ENCODE measurements at places on chromosomes 1 and 21. TPM values are rescaled to one million over a fixed set of nuclear protein-coding genes. Genes with fewer than 3 reads are reported as not detected.

Gene CR1
- 6.7 TPM for total RNA-seq

Gene SH3BGR
- total RNA-seq, result 15.8 TPM

Gene RGSL1
- not detected for total RNA-seq

- DNase-seq, result no peak
Observed at GRCh38 chr1:105359457-105359856, 1609.8 kb downstream of the AMY1C start.

DNA sequence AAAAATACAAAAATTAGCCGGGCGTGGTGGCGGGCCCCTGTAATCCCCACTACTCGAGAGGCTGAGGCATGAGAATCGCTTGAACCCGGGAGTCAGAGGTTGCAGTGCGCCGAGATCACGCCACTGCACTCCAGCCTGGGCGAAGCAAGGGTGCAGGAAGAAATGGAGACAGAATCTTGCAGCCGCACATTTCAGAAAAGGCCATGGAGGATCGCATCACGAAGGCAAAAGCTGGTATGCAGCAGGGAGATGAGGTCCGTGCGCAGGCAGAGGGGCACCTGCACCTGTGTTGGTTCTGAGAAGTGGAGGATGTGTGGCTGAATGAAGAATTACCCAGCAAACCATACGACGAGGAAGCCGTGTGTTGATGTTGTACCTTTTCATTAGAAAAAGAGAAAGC, 53.0 kb upstream of the ABCG1 start:
- DNase-seq, result no peak

DNA sequence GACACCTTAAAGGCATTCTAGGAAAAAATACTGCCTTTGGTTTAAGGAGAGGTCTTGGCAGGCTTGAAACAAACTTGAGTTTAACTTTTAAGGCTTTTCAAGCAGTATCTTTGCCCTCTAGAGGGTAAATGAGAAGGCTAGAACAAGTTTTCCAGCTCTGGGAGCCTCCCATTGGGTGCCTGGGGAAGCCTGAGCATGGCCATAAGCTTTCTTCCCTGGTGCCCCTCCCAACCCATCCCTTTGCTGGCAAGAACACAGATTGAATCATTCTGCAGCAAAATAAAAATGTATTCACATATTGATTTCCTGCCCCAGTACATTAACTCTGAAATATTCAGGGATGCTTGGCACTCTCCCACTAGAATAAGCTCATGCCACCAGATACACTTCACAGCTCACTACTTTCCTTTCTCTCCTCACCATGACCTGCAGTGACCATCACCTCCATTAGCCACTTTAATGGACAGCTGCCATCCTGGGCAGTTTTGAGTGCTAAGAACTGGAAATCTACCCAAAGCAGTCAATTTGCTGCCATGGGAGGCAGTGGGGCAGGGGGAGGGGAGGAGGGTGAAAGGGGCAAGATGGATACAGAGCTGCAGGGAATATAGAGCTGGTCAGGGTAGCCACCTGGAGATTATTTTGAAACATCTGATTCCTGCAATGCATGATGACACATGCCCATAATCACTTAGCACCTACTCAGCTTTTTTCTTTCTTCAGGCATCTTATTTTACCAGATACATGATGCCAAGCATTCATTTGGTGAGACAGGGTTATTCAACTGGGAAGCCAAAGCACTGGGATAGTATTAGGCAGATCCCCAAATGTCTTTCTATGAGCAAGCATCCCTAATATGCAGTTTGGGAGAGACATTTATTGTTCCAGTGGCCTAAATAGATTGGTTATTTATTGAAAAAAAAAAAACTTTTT, 140.6 kb downstream of the SYT2 start:
- no peak for DNase-seq

Data from urinary bladder (tissue), 4 donors.